AG04450 (cell line): ENCODE measurements at places on chromosomes 12 and 14.

DNA sequence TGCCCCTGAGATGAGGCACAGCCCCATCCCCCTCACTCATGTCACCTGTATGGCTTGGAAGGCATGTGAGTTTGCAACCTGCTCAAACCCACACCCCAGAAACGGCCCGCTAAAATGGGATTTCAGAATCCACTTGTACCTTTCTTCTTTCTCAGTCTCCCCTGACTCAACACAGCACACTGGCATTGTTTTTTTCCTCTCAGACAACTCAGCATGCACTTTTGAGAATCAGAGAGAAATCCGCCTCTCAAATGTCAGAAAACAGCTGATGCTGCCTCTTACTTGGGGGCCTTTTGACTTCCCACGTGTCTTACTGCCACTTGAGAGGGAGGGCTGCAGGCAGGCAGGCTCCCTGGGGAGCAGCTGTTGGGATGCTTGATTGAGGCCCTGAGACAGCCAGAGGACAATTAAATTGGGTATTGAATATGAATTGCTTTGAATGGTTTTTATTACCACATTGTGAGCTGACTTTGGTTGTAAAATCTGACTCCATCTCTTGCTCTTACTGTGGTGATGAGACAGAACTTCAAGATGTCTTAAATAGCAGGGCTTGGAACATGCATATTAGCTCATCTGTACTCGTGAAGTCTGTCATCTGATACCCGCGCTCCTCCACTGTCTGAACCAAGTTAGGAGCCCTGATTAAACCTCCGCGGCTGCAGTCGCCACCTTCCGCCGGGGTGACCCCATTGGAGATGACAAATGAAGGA lies 96.6 kb downstream of the APAF1 start:
- no peak for DNase-seq

- no peak for DNase-seq
Measured at GRCh38 chr12:67034110-67034879, 234.9 kb upstream of the CAND1 start.

DNA sequence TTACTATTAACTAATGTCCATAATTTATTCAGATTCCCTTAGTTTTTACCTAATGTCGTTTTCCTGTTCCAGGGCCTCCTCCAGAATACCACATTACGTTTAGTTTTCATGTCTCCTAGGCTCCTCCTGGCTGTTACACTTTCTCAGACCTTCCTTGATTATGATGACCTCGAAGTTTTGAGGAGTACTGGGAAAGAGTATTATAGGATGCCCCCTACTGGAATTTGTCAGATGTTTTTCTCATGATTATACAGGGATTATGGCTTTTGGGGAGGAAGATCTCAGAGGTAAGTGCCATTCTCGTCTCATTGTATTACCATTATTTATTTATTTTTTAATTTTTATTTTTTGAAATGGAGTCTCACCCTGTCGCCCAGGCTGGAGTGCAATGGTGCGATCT lies 17.7 kb upstream of the C1S start:
- DNase-seq: no peak

DNA sequence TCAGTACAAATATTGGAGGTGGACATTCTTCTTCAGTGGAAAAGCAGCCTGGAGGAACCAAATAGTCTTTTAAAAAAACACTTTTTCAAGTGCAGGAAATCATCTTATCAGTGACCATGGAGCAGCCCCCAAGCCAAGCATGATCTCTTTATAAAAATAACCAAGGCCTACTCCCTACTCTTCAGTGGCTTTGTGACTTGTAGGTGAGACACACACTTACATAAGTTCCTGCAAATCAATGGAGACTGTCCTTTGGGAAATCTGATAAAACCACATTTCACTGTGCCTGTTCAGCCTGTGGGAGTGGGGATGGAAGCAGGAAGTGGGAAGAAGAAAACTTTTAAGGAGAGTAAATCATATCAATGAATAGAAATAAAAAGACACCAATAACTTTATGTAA lies 56.3 kb downstream of the MBIP start:
- DNase-seq: no peak

DNA sequence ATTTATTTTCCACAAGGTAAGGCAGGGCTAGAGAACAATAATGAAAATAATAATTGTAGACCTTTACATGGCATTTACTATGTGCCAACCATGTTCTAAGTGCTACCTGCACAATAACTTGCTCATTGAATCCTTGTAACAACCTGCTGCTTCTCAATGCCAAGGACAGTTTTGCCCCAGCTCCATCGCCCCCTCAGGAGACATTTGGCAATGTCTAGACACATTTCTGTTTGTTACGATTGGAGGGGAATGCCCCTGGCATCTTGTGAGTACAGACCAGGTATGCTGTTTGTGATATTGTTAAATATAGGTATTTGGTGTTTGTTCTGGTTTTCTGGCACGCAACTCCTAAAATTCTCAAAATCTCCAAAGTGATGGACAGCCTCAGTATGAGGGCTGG lies 8.1 kb upstream of the ATXN2 start:
- DNase-seq: no peak

DNA sequence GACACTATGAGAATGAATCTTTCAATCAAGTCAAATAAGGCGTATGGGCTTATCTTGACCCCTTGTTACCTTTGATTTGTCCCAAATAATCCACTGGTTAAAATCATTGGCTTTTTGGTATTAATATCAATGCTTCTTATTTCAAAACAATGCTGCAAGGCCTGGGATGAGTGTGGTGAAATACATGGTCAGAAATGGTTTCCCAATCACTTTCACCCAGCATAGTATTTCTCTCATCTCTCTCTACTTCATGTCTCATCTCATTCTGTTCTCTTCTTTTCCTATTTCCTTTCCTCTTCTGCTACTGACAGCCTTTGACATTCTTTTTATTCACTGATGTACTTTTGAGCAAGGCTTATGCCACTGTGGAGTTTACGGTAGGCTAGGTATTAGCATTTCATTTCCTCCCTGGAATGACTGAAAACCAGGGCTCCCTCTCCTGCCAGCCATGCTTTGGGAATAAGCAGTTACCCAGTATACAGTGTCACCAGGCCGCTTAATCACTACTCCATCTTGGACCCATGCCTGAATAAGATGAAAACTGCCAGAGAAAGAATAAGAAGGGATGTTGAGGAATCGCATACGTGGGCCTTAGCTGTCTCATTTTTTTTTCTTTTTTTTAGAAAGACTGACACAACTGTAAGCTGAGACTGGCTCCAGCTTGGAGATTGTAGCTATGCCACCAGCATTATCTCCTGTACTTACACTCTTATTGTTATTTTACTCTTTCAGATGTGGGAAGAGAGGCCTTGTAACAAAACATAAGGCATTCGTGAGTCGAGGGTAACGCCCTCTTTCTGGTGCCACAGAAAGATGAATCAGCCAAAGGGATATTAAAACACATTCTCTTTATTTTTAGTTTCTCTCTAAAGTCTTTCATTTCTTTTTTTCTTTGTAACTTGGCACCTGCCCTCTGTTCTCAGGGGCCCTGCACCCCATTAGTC lies 53.5 kb downstream of the IGF1 start:
- no peak for DNase-seq

- no peak for DNase-seq
Measured at GRCh38 chr14:45038865-45039264, 45.1 kb upstream of the PRPF39 start.

- no peak for DNase-seq
Measured at GRCh38 chr12:4567073-4567881, 5.3 kb downstream of the DYRK4 start.

DNA sequence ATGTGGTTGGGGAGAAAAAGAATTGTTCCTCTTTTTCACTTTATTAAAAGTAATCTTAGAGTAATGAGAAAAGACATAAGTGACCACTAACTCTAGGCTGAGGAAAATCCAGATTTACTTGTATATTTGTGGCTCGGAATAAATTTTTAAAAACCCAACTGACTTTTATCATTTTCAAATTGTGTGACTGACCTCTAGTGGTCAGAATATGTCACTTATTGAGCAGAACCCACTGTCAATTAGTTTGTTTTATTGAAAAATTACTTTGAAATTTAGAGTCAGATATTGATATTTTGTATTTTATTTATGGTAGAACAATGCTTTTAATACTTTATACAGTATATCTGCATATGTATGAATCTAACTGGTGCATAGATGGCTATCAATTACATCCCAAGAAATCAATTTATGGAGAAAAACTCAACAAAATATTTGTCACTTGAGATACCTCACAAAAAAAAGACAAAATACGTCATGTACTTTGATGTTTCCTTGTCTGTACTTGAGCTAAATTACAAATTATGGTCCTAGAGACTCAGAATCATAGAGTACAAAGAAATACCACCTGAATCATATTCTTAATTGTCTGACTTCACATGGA lies 229.4 kb downstream of the CNTN1 start:
- DNase-seq: no peak

- DNase-seq: no peak
Measured at GRCh38 chr14:100538351-100539002, 48.7 kb downstream of the BEGAIN start.

- no peak for DNase-seq
Measured at GRCh38 chr12:114628199-114628598, 55.8 kb downstream of the TBX3 start.

DNA sequence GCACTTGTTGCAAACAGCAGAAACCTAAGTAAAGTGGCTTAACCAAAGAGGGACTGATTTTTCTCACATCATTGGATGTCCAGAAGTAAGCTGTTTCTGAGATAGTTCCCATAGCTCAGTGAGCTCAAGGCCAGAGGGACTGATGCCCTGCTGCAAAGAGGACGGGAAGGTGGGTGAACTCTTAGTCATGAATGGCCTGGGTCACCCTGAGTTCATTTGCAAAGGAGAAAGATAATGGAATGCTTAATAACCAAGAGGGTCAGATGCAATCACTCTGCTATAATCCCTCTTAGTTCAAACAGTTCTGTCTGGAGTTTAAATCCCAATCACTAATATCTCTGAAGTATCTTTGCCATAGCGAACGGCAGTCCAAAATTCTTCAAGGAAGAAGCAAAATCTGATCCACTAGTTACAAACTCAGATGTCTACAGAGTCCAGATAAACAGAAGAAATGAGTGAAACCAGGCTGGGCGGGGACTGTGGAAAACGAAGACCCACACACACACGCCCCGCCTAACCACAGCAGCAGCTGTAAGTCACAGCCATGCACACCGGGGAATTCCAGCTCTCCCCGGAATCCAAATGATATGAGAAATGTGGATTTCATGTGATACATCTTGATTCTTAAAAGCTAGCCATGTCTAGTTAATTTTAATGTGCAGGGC lies 289.5 kb downstream of the TMEM132D start:
- DNase-seq: no peak

DNA sequence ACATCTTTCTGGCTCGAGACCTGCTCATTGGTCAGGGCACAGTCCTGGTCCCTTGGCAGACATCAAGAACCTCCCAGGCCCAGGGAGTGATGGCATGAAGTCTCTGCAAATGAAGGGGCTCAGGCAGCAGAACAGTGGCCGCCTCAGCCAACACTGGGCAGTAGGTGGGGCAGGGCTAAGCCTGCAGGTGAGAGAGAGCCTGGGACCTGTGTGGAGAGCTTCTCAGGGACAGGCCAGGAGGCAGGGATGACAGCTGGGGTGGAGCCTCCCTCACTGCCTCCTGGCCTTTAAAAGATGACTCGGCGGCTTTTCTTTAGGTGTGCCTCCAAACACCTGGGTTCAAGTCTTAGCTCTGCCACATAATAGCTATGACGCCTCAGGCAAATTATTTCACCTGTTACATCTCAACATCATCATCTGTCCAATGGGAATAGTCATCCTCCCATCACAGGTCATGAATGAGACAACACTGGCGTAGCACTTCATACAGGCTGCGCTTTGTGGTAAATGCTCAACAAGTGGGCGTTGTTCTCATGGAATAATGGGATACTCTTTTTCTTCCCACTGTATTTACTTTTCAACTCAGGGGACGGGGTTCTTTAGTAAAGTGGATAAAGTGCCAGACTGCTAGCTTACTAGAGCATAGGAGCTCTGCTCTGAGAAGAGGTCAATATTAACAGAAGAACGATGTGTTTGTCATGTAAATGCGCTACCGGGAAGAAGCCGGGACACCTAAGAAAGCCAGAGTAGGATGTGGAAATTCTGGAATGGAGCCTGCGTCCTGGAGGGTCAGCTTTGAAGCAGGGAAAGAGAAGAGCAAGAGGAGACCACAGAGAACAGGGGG lies 277.4 kb downstream of the FOXN3 start:
- DNase-seq: no peak

GRCh38 chr12:93595351-93595750 lies 22.9 kb downstream of the SOCS2 start:
- DNase-seq: no peak

- no peak for DNase-seq
Measured at GRCh38 chr14:99280066-99280731, 8.2 kb upstream of the BCL11B start.

DNA sequence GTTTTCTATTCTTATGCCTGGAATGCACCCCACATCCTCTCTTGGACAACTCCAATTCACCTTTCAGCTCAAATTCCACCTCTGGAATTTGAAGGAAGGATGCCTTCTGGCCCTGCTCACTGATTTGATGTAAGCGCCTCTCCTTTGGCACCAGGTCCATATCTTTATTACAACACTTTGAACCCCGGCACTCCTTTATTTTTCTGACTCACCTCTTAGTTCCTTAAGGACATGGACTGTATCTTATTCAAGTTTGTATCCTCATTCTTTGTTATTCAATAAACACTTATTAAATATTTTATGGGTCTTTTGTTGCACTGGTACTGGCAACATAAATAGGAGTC lies 3.1 kb downstream of the GALC start:
- DNase-seq: no peak

GRCh38 chr12:62873826-62874448 lies 61.0 kb downstream of the PPM1H start:
- DNase-seq: no peak

- DNase-seq: peak; percentile 15
Measured at GRCh38 chr14:105363847-105364708, 34.3 kb upstream of the TEX22 start.

- no peak for DNase-seq
Measured at GRCh38 chr14:35821564-35822411, 4.3 kb upstream of the BRMS1L start.

GRCh38 chr14:77058117-77058516 lies 29.6 kb upstream of the IRF2BPL start:
- DNase-seq: no peak

GRCh38 chr12:121330692-121331091 lies 21.5 kb downstream of the ANAPC5 start:
- DNase-seq: no peak

GRCh38 chr12:23039834-23040233 lies 414.9 kb downstream of the ETNK1 start:
- DNase-seq: peak; percentile 27

GRCh38 chr14:90815822-90816662 lies at the start of gene TTC7B:
Gene TTC7B, minus strand, starts transcription at chr14:90816430. Its CDS starts 135 bp downstream, at chr14:90816295.
- DNase-seq: no peak

DNA sequence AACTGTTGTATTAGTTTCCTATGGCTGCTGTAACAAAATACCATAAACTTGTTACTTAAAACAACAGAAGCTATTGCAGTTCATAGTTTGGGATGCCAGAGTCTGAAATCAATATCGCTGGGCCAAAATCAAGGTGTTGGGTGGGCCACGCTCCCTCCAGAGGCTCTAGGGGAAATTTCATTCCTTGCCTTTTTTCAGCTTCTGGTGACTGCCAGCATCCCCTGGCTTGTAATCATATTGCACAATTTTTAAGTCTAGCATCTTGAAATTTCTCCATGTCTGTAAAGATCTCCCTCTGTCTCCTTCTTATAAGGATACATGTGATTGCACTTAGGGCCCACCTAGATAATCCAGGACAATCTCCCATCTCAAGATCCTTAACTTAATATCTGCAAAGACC lies 48.8 kb upstream of the GARIN6 start:
- DNase-seq: no peak

- no peak for DNase-seq
Measured at GRCh38 chr14:101495827-101496775, 65.2 kb upstream of the DIO3 start.
